ENCODE measurements at places on chromosomes 3 and 15.
A peak's percentile ranks its signal among the peaks of the same experiment; 100 is the strongest.

DNA sequence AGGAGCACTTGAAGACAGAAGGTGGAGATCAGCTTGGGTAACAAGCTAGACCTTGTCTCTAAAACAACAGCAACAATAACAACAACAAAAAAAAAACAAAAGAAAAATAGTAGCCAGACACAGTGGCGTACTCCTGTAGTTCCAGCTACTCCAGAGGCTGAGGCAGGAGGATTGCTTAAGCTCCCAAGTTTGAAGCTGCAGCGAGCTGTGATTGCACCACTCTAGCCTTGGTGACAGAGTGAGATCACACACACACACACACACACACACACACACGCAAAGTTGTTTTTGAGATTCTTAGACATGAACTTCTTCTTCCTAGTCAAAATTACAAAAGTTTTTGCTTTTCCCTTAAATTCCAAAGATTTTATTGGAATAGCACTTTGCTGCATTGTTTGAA lies 93.0 kb upstream of the IGSF10 start:
- no peak for DNase-seq

GRCh38 chr3:71369701-71370391 lies 213.7 kb downstream of the FOXP1 start:
- DNase-seq, result no peak

DNA sequence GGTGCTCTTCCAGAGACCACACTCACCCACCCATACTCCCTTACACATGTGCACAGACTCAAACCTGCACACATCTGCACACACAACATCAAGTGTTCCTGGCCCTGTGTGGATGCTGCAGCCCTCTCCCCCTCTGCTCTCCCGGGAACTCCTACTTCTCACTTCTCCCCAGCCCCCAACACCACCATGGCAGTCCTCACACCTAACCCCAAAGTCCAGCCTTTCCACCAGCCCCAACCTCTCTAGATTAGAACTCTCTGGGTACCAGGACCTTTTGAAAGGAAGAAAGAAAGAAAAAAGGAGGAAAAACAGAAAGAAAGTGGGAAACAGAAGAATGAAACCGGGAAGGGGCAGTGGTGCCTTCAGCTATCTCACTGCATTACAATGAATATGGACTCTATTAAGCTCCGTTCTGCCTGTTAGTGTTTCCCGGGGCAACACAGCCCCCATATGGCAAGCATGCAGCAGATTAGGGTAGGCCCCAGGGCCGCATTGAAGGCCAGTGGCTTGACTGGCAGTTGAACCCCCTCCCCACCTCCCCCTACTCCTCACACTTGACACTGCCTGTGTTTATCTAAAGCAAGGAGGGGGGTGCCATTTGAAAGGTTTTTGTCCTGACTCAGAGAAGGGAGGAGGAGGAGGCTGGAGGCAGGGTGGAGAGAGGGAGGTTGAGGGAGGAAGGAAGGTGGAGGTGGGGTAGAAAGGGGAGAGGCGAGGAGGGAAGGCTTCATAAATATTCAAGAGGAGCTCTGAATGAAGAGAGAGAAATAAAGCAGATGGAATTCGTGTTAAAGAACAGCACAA lies 30.1 kb downstream of the BOC start:
- no peak for DNase-seq

- DNase-seq, result no peak
Observed at GRCh38 chr3:182583545-182583944, 209.8 kb upstream of the ATP11B start.

DNA sequence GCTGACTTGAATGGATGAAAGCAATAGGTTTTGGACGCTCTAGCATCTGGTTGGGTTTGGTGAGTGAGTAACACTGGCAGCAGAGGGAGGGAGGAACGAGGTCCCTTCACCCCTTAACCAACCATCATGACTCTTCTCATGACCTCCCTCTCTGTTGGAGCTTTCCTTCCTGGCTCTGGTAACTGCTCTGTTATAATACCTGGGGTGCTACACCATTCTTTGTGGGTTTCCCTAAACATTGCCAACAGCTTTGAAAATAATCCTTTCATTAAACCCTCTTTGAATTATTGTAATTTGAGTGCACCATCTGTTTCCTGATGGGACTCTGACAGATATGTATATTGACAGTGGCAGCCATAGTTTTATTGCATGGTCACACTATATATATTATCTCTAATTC lies 146.2 kb upstream of the PTPRG start:
- no peak for DNase-seq

GRCh38 chr3:179961071-179961702 lies 75.5 kb downstream of the PEX5L start:
- DNase-seq, result no peak

DNA sequence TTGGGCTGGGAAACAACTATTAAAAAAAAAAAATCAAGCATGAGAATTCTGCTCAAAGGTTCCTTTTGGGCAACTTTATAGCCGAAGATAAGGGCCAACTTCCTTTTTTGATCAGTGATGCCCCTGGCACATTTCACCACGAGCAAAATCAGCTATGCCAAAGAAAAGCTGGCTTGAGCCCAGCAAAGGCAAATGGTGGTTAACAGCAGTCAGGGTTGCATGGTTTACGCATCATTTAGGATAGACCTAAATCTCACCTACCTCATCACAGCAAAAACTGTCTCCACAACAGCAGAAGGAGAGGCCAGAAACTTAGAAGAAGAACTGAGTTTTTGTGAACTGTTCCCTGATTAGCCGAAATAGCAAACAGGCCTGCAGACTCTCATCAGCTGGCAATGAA lies 220.1 kb upstream of the CDIN1 start:
- DNase-seq, result no peak

DNA sequence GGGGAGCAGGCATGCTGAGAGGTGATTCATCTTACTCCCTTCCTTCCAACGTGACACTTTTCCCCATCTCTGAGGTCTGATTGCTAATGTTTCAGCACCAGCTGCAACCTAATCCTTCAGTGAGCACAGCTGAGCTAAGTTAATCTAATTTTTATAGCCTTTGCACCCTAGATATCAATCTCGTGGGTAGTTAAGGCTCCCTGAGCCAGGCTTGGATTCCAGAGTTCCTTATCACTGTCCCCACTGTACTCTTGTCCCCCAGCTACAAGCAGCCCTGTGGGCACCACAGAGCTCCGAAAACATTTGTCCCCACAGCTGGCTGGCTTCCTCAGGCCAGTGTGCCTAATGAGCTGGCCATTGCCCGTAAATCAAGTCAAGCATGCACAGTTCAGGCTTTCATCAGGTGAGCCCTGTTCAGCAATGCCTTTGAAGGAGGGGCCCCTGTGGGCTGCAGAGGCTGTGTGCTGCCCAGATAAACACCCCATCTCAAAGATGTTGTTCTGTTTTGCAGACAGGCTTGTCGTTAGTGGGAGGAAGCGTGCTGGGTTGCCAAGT lies 376.9 kb upstream of the RASGRP1 start:
- DNase-seq, result no peak

DNA sequence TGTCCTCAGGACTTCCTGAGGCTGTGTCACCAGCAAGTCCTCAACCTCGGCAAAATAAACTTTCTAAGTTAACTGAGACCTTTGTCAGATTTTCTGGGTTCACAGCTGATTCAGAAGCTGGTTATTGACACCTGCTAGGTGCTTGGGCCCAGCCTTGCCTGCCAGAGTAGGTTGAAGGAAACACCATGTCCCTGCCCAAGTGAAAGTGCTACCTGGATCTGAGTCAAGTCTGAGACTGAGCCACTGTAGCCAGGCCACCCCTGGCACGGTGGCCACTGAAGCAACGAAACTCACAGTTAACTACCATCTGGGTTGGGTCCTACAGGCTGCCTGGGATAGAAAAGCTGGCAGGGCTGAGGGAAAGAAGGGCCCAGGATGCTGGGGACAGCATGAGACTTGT lies 8.2 kb downstream of the HYAL2 start:
- DNase-seq, result no peak

GRCh38 chr3:146136647-146137046 lies 24.3 kb downstream of the PLOD2 start:
- no peak for DNase-seq

DNA sequence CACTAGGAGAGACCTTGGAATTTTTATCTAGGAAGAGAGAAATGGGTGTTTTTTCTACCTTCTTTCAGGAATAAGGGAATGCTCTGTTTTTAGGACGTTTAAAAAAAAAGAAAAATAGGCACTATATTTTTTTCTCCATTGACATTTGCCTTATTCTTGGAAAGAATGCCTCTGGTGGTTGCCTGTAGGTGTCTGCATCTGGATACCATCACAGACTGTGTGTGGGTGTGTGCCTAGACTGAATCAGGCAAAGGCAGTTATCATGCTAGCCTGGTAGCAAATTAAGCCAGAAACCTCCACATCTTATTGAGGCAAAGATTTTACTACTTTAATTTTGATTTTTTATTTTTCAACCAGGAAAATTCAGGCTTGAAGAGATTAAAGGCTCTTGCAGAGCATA lies 513.6 kb upstream of the KCNMB2 start:
- DNase-seq, result peak; percentile 4

DNA sequence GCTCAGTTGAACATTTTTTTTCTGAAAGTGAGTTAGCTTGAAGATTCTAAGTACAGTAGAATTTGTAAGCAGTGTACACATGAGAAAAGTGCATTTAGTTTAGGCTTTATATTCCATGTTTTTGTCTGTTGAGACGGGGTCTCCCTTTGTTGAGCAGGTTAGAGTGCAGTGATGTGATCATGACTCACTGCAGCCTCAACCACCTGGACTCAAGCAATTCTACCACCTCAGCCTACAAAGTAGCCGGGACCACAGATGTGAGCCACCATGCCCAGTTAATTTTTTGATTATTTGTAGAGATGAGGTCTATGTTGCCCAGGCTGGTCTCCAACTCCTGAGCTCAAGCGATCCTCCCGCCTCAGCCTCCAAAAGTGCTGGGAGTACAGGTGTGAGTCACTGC lies 5.3 kb upstream of the CSNK1G1 start:
- no peak for DNase-seq

DNA sequence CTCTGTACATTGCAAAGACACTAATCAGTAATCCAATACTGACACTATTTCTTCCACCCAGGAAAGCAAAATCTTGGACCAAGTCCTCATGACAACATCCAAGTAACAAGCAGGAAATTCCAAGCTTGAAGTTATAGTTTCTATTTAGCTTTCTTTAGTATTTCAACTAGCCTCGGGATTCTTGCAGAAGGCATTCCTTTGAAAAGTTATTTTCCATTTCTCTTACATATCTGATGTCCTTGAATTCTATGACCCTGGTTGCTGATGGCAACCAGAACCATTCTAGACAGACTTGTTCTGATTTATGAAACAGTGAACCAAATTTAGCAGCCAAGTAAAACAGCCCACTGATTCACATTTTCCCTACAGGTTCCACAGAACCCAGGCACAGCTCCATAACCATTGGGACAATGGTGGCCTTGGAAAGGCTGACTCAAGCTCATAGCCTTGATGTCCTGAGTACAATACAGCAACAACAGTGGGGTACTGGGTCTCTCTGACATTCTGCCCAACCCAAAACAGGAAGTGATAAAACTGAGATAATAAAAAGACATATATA lies 26.5 kb downstream of the P3H2 start:
- DNase-seq, result no peak

DNA sequence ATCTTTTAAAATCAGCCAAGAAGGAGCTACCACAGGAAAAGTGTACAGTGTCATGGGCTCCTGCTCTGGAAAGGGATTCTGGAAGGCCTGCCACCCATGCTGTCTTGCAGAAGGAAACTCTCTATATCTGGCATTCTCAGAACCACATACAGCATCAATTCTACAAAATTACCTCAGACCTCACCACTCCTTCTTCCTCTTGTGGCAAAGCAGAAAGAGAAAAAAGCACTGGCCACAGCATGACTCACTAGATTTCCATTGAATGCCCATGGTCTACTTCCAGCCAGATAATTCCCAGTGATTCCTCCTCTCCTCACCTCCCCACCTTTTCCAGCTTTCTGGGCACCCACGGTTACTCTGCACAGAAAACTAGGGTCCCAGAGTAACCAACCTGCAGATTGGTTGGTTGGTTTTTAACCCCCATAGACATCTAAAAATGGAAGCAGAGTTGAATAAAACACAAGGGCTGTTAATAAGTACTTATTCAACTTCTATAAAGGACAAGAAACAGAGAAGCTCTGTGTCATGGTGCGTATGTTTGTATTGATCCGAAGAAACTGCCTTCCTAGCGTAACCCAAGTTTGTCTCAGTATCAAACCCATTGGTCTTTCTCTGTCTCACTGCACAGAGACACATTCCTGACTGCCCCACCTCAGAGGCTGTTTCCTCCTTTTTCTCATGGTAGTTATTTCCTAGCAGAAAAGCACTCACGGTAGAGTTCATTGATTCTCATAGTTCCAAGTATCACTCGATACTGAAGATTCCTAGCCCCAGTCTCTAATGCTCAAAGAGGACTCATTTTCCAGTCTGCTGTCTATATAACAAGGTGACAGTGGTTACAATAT lies 67.7 kb downstream of the LDHAL6B start:
- no peak for DNase-seq

- DNase-seq, result peak; percentile 20
Observed at GRCh38 chr3:123421353-123422174, 27.3 kb downstream of the ADCY5 start.

- DNase-seq, result no peak
Observed at GRCh38 chr3:133269393-133269792, 130.5 kb upstream of the BFSP2 start.

GRCh38 chr3:10389995-10390394 lies 69.1 kb upstream of the SEC13 start:
- no peak for DNase-seq

- no peak for DNase-seq
Observed at GRCh38 chr15:81309647-81310450, 14.1 kb downstream of the STARD5 start.

GRCh38 chr3:43966126-43966525 lies 275.4 kb downstream of the ABHD5 start:
- DNase-seq, result no peak

DNA sequence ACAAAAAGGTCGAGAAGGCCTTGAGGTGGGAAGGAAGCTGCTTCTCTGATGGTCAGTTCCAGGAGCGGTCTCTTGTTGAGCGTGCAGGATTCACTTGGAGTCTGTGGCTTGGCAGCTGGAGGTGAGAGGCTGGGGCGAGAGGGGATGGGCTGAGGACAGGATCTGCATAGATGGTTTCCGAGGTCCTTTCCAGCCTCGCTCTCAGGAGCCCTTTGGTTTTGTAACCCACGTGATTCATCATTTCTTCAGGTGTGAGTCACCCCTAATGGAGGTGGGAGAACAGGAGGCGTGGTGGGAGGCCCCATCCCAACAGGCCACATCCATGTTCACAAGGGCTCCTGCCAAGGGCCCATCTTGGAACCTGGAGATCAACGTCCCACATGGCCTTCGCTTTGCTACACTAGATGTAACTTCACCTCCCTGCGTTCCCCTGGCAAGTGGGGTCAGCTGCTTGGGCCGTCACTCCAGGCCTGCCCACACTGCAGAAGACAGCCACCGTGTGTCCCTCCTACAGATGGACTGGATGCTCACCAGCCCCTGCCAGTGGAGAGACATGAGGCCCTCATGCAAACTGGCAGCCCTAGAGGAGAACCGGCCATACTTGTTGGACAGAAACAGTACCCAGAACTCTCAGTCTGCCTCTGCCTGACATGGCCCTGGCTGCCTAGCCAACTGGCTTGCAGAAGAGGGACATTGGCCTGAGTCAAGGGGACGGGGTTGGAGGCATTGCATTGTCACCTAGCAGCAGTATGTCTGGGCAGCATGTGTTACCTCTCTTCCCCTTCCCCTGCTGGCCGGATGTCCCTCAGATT lies 1.6 kb upstream of the PCSK6 start:
- DNase-seq, result no peak

Measured in large intestine (tissue), 12 donors.